ENCODE measurements at places on chromosomes 7 and 10. TPM values are rescaled to one million over a fixed set of nuclear protein-coding genes. Genes with fewer than 3 reads are reported as not detected.

The AGR3 gene
- not detected for total RNA-seq

The AKR1C2 gene
- total RNA-seq: 0.61 TPM

The CDNF gene
- 0.32 TPM for total RNA-seq

The DMBT1 gene
- total RNA-seq: not detected

The SFRP4 gene
- total RNA-seq: not detected

The ZKSCAN5 gene
- 12.0 TPM for total RNA-seq

The CPED1 gene
- 23.9 TPM for total RNA-seq

The HOXA5 gene
- 4.2 TPM for total RNA-seq

The FAM237B gene
- total RNA-seq: not detected

The METTL27 gene
- 1.7 TPM for total RNA-seq

The VWA2 gene
- total RNA-seq: not detected

The RTKN2 gene
- 1.3 TPM for total RNA-seq

The LAMB1 gene
- 442 TPM for total RNA-seq

The ASB10 gene
- not detected for total RNA-seq

The MRC1 gene
- total RNA-seq: under 0.01 TPM

The PRF1 gene
- not detected for total RNA-seq

The C10orf143 gene
- total RNA-seq: 0.65 TPM

The PLEKHS1 gene
- not detected for total RNA-seq

The RADIL gene
- 0.32 TPM for total RNA-seq

The FANK1 gene
- total RNA-seq: 1.6 TPM

The ARID5B gene
- 1.3 TPM for total RNA-seq

The NUDCD3 gene
- total RNA-seq: 74.4 TPM

The STEAP2 gene
- 5.8 TPM for total RNA-seq

The LRRC4 gene
- total RNA-seq: 0.32 TPM

The PNLIPRP1 gene
- total RNA-seq: not detected

The UPK3B gene
- total RNA-seq: not detected

The PNLIPRP2 gene
- not detected for total RNA-seq

The RGR gene
- not detected for total RNA-seq

The CFAP58 gene
- 0.65 TPM for total RNA-seq

The LRRN3 gene
- 0.15 TPM for total RNA-seq

The CAV1 gene
- total RNA-seq: 1,370 TPM

The HOXA7 gene
- total RNA-seq: 1.9 TPM

The PDZD7 gene
- 0.65 TPM for total RNA-seq

The CUL2 gene
- 32.1 TPM for total RNA-seq

The CABCOCO1 gene
- total RNA-seq: 0.97 TPM

The KLF14 gene
- 0.15 TPM for total RNA-seq

The RBM48 gene
- 11.0 TPM for total RNA-seq

The BBS9 gene
- total RNA-seq: 15.8 TPM

The NT5C3A gene
- total RNA-seq: 21.4 TPM

The PDK4 gene
- total RNA-seq: 2.9 TPM

The GBX1 gene
- total RNA-seq: not detected

The TWIST1 gene
- total RNA-seq: not detected

The PON1 gene
- not detected for total RNA-seq

The FAM25C gene
- total RNA-seq: not detected

The PTPRZ1 gene
- total RNA-seq: not detected

The AGR2 gene
- not detected for total RNA-seq

The SFTPA1 gene
- not detected for total RNA-seq

The CHST3 gene
- 8.4 TPM for total RNA-seq

The MKX gene
- not detected for total RNA-seq

The SFTPD gene
- not detected for total RNA-seq

The TRIM50 gene
- not detected for total RNA-seq

The MBLAC1 gene
- total RNA-seq: 2.7 TPM

The HGF gene
- 1.8 TPM for total RNA-seq

All from epithelial cell of umbilical artery (primary cell).